Psoas muscle (tissue), 8 donors: ENCODE measurements at places on chromosomes 2 and 18. TPM values are rescaled to one million over a fixed set of nuclear protein-coding genes. Genes with fewer than 3 reads are reported as not detected.

Gene ZAP70
- total RNA-seq = 0.48 TPM

Gene MC4R
- not detected for total RNA-seq

DNA sequence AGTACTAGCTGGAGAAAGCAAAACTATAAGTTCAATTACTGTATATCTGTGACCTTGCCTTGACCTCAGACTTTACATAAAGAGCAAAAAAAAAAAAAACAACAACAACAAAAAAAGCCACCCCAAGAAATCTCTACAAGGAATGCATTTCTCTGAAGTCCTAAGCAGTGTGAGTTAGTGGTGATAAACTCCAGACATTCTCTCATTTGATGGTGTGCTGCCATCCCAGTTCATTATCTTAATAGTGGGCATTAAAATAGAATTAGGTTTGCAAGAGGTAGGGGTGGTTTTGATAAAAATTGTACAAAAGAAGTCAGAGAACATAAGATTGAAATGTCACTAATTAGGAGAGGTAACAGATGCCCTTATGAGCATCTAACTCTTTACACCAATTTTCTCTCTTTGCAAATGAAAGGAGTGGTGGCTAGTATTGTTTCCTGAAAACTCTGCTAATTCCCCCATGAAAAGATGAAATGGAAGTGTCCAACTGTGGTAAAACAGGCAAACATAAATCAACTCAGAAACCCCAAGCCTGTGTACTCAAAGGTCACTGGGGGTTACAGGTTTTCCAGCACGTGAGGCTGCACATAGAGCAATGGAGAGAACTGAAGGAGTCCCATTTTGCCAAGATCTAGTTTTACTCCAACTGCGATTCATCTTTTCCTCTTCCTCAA lies 131.9 kb downstream of the MEIS1 start:
- no peaks in the 10 kb centered on the region for H3K27me3 ChIP-seq
- H3K27ac ChIP-seq = no peak overlapping the region
- DNase-seq = no peak
- no peaks in the 10 kb centered on the region for H3K36me3 ChIP-seq
- H3K4me3 ChIP-seq = no peak overlapping the region
- no peaks in the 10 kb centered on the region for H3K4me1 ChIP-seq

Gene SLC4A3
- 1.4 TPM for total RNA-seq

GRCh38 chr18:35971661-35972196 lies 750 bp upstream of the RMP24 start:
- H3K4me1 ChIP-seq = peaks cover 19% of the 10 kb centered on the region
- peak overlapping the region; percentile 71 for H3K4me3 ChIP-seq
- H3K36me3 ChIP-seq = peaks cover 8% of the 10 kb centered on the region
- DNase-seq = no peak

GRCh38 chr2:562391-563364 lies 114.5 kb downstream of the TMEM18 start:
- H3K36me3 ChIP-seq = no peaks in the 10 kb centered on the region
- H3K27me3 ChIP-seq = peaks cover 5% of the 10 kb centered on the region
- H3K4me3 ChIP-seq = no peak overlapping the region
- no peak for DNase-seq
- H3K27ac ChIP-seq = no peak overlapping the region

DNA sequence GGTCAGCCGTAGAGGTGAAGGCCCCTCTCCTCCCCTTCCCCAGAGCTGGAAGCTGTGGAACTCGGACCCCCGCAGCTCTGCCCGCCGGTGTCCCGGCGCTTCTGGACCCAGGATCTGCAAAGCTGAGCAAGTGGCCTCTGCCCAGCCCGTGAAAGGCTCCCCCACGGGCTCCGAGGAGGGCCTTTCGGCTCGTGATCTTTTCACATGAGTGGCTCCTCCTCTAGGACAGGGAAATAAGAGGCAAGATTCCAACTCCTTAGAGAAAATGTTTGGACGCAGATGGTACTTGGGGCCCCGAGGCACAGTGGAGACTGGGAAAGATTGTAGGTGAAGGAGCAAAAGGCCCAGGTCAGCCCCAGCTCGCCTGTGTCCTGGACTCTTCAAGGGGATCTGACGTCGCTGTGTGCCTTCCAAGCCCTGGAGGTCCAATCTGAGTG lies 48.2 kb upstream of the SP3 start:
- DNase-seq = peak; percentile 50
- H3K27me3 ChIP-seq = no peaks in the 10 kb centered on the region
- no peaks in the 10 kb centered on the region for H3K4me1 ChIP-seq
- peak overlapping the region; percentile 65 for H3K4me3 ChIP-seq
- H3K36me3 ChIP-seq = no peaks in the 10 kb centered on the region
- peak overlapping the region; percentile 79 for H3K27ac ChIP-seq

DNA sequence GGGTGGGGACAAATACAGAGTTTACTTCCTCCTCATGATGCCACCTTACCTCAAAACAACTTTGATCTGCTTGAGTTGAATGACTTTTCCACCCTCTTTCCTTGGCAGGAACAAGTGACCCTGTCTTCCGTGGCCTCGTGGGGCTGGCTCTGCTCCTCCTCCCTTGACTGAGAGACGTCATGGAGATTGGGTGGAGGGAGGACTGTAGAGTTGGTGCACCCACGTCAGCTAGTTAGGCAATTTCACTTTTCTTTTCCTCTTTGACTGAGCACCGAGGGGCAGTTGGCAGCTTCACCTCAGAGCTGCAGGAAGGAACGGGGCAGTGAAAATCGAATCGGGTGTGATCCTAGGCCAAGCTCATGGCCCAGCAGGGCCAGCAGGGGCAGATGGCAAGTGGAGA lies at the start of gene SP140:
SP140 (plus strand) TSS at position 251 of the 400 bp plus-strand sequence; CDS start at position 360, 109 bp downstream.
- H3K36me3 ChIP-seq = no peaks in the 10 kb centered on the region
- DNase-seq = no peak
